Upper lobe of left lung (tissue), 6 donors: ENCODE measurements at places on chromosomes 16 and 17. TPM values are rescaled to one million over a fixed set of nuclear protein-coding genes. Genes with fewer than 3 reads are reported as not detected.

GRCh38 chr16:27355610-27356009, 41.8 kb downstream of the IL4R start:
- DNase-seq = peak; percentile 63

GRCh38 chr16:24347556-24347955, 91.4 kb downstream of the CACNG3 start:
- no peak for DNase-seq

DNA sequence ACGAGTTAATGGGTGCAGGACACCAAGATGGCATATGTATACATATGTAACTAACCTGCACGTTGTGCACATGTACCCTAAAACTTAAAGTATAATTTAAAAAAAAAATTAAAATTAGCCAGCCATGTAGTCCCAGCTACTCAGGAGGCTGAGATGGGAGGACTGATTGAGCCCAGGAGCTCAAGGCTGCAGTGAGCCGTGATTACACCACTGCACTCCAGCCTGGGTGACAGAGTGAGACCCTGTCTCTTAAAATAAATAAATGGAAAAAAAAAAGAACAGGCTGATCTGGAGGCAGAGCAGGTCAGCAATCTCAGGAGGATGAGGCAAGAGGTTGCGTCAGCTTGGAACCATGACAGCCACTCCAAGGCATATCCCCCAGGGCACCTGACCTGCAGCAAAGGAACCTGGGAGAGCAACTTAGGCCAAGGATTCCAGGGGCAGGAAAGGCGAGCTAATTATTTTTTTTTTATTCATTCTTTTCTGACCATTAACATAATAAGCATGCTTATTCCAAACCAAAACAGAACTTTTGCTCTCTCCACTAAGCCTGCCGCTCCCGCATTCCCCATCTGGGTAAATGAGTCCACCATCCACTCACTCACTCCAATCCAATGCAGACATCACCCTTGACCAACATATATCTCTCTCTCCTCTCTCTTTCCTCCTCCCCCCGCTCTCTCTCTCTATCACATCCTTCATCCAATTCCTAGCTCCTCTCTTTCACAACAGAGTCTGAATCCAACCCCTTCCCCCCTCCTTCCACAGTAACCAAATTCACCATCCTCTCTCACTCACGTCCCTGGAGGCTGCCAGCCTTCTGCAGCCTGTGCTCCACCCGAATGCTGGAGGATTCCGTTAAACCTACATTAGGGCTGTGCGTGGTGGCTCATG, 47.7 kb downstream of the TK2 start:
- DNase-seq = no peak

KRT17 gene
- 18.9 TPM for total RNA-seq

ASB16 gene
- not detected for total RNA-seq
